Activated effector memory CD4-positive, alpha-beta T cell treated with Interleukin-2 at 50 U/mL for 16 hours (primary cell): ENCODE measurements at places on chromosomes 12 and 14.

DNA sequence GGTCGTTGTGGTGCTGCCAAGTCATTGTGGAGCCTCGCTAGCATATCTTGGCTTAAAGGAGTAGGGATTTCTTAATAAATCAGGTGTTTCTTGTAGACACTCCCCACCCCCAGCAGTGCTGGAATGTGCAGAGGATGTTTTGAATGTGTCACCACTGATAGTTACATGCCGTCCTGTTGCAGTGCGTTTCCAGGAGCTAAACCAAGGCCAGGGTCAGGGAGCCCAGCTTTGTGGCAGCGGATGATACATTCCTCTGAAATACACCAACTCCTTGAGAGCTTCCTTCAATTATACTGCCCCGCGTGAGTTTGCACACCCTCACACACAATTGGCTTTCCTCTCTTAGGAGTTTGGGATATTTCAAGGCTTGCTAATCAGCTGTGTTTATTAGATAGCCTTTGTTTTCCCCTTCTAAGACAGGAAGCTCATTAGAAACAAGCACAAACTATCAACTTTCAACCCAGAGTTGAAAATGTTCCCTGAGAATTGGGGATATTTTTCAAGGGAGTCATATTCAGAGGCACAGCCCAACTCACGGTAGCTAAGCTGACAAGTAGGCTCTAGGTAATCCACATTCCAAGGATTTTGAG lies 154.9 kb downstream of the C12orf75 start:
- no peak for DNase-seq

DNA sequence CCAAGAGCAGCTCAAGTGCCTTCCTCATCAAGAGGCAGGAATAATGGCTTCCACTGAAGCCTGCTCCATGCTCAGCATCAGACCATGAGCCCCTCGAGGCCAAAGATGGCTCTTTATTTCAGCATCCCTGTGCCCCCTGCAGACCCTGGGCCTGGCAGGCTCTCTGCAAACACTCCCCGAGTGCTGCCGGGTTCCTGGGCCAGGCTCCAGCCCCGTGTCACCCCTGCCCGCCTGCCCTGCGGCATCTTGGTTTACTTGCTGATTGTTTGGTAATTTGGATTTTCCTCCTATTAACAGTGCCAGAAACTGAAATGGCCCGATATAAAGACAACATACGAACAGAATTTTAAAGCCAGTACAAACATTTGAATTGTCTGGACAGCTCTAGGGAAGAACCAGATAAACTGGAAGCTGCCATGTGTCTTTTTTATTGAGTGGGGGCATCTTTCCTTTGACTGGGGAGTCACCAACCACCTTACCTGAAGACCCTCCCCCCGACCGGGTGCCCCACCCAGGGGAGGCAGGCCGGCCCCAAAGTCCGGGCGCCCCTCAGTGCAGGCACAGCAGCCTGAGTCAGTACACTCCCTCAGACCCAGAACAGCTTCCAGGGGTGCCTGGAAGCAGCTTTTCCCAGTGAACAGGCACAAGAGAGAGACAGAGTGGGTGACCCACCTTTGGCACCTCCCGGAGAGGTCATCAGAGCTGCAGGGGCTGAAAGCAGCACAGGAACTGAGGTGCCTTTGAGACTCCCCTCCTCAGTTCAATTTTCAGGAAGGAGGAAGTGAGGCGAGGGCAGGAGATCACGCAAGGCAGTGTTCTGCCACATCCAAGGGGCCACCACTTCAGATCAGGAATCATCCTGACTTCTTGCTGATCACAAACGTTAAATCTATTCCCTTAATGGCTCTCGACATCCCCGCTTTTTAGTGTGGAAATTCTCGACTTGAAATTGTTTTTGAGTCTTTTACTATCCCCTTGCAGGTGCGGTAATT lies 30.6 kb downstream of the ITPK1 start:
- DNase-seq = no peak

DNA sequence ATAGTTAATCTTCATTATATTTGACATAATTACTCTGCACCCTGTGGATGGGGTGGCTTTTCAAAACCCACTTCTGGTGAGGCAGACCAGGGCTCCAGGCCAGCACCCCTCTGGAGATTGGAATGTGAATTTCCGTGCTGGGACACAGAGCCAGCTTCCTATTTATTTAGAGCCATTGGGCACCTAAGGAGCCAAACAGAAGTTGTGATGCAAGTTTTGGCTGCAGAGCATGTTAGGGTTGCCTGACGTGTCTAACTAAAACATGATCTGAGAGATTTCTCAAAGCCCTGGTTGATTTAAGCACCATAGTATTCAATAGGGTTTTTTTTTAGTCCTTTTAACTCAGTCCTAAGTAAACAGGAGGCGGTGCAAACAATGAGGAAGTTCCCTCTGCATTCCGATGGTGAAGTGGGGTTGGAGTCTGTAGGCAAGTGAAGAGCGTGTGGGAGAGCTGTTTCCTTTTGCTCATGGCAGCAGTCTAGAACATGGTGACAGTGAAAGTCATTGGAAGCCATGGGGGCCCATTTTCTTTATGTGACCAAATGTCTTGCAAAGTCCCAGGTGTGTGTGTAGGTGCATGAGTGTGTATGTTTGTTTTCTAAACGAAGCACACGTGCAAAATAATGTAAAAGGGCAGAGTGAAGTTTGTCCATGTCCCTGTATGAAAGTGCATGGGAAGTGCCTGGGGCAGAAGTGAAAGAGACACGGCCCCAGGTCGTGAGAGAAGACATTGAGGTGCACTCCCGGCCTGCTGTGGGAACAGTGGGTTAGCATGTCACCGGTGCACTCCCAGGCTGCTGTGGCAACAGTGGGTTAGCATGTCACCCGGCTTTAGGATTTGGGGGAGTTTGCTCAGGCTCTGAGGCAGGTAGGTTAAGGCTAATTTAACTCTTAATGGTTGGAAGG lies 117.7 kb downstream of the PRKCH start:
- no peak for DNase-seq

DNA sequence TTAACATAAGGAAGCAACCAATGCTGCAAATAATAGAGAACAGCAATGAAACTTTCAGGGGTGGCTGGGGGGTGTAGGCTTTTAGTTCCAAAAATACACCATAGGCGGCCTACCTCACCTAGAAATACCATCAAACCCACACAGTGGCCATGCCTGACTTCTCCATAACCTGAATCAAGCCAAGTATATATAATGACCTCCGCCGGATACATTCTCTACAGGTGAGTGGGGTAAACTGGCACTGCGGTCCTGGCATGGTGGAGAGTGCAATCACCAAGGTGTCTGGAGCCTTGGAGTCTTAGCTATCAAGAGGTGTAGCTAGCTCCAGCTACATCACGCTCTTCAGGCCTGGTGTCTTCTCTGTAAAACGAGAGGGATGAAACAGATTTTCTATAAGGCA lies 1.2 kb downstream of the ZBTB25 start:
- peak; percentile 13 for DNase-seq

DNA sequence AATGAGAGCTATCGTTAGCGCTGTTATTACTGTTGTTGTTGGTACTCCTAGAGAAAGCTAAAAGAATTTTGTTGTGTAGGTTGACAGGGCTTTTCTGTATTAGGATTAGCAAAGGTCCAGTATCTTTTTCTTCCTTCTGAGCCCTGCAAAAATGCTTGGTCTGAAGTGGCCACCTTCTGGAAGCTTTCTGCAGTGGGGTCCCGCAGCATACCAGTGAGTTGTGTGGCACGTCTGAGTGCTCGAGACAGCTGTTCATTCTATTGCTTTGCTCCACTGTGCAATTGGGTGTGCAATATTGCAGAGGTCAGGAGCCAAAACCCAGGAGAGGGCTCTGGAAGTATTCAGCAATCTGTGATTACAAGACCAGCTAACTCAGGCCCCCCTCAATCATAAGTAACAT lies 57.1 kb downstream of the CCDC60 start:
- DNase-seq = no peak
